ENCODE measurements at places on chromosomes 2 and 18. TPM values are rescaled to one million over a fixed set of nuclear protein-coding genes. Genes with fewer than 3 reads are reported as not detected.

Gene CNTNAP5
- total RNA-seq, result not detected

Gene PAX8
- total RNA-seq, result 3.7 TPM

Gene AGXT
- total RNA-seq, result not detected

Gene CLHC1
- 3.9 TPM for total RNA-seq

Gene GALNT13
- not detected for total RNA-seq

Gene CYTIP
- not detected for total RNA-seq

Gene WBP1
- total RNA-seq, result 44.0 TPM

Gene METTL8
- total RNA-seq, result 58.6 TPM

Gene IL1F10
- total RNA-seq, result 0.08 TPM

Gene OTOS
- total RNA-seq, result not detected

Gene SERPINB3
- total RNA-seq, result 9.4 TPM

All from hair follicular keratinocyte (primary cell).